ENCODE measurements at places on chromosomes 5 and 9. TPM values are rescaled to one million over a fixed set of nuclear protein-coding genes. Genes with fewer than 3 reads are reported as not detected.

DNA sequence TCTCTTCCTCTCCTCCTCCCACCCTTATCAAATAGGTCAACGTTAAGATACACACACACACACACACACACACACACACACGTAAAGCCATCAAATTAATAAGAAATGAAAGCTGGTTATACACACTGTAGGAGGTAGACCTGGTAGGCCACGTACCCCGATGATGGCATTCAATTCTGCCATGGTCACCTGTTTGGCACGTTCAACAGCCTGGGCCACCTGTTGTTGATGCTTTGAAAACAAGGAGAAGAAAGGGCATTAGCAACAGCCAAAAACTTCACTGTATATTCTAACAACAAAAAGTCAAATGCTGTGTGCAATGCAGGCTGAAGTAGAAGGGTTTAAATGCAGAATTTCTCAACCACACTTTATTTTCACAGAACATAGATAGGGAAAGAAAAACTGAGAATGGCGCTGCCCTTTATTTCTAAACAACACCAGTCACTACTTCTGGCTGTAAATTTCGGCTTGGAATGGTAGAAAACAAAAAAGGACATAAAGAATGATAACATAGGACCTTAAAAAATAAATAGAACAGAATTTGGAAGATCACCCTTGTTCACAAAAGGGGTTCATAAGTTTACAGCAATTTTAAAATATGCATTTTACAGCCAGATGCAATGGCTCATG is 37.2 kb downstream of the TLE1 start:
- H3K36me3 ChIP-seq, result peaks cover 14% of the 10 kb centered on the region
- H3K27me3 ChIP-seq, result no peaks in the 10 kb centered on the region
- peaks cover 91% of the 10 kb centered on the region for H3K4me1 ChIP-seq
- no peak for DNase-seq
- peak overlapping the region; percentile 60 for H3K27ac ChIP-seq
- H3K4me3 ChIP-seq, result no peak overlapping the region

Gene SPINK1
- total RNA-seq, result not detected

Gene PTGR1
- 21.9 TPM for total RNA-seq

GRCh38 chr9:33429256-33429985 is 18.0 kb downstream of the AQP3 start:
- DNase-seq, result no peak
- H3K4me1 ChIP-seq, result no peaks in the 10 kb centered on the region

DNA sequence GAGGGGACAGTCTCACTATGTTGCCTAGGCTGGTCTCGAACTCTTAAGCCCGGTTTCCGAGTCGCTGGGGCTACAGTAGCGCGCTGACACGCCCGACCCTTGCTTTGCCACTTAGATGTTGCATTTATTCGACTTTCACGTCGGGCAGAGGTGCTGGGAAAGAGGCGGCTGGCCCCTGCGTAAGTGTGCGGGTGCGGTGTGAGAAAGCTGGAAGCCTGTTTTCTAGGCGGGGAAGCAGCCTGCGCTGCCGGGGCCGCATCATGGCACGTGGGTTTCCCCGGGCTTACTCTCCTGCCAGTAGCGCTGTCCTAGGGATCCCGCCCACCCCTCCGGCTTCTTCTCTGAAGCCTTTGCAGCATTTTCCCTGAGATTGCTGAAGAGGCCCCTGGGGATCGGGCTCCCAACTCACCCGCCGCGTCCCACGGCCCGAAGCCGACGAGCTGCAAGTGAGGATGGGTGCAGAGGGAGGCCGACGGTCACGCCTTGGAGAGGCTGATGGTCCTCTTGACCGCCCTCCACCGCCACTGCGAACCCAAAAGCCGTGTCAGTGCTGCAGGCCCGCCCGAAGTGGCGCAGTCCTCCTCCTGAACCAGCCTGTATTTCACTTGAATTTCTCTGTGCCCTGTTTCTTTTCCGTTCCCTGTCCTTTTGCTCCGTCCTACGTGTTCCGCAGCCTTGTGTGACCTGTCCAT is 5.8 kb upstream of the TRIM41 start:
- DNase-seq, result peak; percentile 77
- no peak overlapping the region for H3K27ac ChIP-seq
- H3K36me3 ChIP-seq, result no peaks in the 10 kb centered on the region
- H3K4me3 ChIP-seq, result peak overlapping the region; percentile 63

DNA sequence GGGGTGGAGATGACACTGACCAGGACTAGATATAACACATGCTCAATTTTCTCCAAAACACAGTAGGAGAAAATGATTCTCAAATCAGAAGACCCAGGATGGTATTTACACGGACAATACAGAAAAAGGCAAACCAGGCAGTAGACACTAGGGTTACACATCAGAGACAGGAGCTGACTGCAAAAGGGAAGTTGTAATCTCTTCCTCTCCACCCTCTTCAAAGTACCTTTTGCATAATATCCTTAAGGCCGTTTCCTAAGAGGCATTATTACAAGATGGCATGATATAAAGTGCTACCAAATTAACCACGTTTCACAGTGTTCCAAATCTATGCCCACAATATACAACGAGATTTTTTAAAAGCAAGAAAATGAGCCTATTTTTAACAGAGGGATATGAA is 39.2 kb downstream of the YIPF5 start:
- H3K36me3 ChIP-seq, result no peaks in the 10 kb centered on the region
- no peaks in the 10 kb centered on the region for H3K27me3 ChIP-seq
- H3K4me1 ChIP-seq, result no peaks in the 10 kb centered on the region
- DNase-seq, result no peak

DNA sequence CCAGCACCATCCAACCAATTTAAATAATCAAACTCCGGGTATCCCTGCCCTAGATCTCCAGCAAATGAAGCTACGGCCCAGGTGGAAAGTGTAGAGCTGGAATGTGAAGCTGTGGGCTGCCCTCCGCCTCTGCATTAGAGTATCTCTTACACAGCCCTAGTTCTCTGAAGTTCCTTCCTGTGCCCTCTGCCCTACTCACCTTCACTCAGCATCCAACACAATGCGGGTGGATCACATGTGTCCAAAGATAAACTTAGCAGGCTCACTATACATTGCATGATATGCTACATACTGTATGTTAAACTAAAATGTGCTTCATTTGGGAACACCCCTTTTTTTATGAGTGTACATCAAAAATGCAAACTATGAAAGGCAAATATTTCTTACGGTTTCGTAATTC is 70.0 kb upstream of the RAD23B start:
- no peaks in the 10 kb centered on the region for H3K27me3 ChIP-seq
- no peak overlapping the region for H3K27ac ChIP-seq
- no peak for DNase-seq
- H3K36me3 ChIP-seq, result no peaks in the 10 kb centered on the region

DNA sequence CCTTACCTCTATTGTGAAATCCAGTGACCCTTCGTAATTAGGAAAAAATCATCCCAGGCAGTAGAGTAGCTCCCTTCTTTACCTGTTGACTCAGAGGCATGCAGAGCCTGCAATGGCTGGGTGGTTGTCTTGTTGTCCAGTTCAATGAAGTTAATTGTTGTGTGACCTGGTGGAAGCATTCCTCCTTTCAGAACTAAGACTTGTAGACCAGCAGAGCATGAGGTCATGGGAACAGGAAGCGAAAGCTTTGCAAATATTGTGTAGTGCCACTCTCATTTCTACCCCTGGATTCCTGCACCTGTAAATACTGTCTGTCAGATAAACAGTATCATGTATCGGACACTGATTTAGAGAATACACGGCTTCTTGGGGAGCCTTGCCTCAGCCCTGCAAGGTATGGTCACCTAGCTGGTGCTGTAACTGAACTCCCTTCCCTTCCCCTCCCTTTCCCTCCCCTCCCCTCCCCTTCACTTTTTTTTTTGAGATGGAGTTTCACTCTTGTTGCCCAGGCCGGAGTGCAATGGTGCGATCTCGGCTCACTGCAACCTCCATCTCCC is 5.7 kb upstream of the PRXL2C start:
- H3K27me3 ChIP-seq, result no peaks in the 10 kb centered on the region
- no peak overlapping the region for H3K27ac ChIP-seq
- H3K4me1 ChIP-seq, result peaks cover 2% of the 10 kb centered on the region
- no peak overlapping the region for H3K4me3 ChIP-seq
- no peaks in the 10 kb centered on the region for H3K36me3 ChIP-seq

DNA sequence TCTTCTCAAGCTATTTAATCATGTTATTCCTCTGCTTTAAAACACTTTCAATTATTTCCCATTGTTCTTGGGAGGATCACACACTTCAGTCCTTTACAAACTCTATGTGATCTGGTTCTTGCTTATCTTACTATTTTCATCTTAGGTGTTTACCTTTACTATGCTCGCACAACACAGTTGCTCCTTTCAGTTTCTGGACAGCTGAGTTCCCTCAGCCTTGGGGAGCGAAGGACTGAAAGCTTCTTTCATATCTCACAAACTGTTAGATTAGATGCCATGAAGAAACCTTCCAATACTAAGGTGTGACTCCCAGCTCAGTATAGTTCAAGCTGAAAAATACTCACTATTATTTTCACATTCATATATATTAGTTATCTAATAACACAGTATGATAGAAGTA is 117.9 kb downstream of the CDC42SE2 start:
- no peaks in the 10 kb centered on the region for H3K27me3 ChIP-seq
- no peak overlapping the region for H3K27ac ChIP-seq
- no peaks in the 10 kb centered on the region for H3K36me3 ChIP-seq
- peaks cover 14% of the 10 kb centered on the region for H3K4me1 ChIP-seq

Gene DRD1
- not detected for total RNA-seq

GRCh38 chr9:127941961-127942215 is 4.2 kb upstream of the DPM2 start:
- H3K27ac ChIP-seq, result 0 out of 2 replicates have a peak overlapping the region, but pooled peaks have one; percentile 32
- H3K27me3 ChIP-seq, result no peaks in the 10 kb centered on the region
- H3K36me3 ChIP-seq, result no peaks in the 10 kb centered on the region
- no peak for DNase-seq
- peaks cover 28% of the 10 kb centered on the region for H3K4me1 ChIP-seq

DNA sequence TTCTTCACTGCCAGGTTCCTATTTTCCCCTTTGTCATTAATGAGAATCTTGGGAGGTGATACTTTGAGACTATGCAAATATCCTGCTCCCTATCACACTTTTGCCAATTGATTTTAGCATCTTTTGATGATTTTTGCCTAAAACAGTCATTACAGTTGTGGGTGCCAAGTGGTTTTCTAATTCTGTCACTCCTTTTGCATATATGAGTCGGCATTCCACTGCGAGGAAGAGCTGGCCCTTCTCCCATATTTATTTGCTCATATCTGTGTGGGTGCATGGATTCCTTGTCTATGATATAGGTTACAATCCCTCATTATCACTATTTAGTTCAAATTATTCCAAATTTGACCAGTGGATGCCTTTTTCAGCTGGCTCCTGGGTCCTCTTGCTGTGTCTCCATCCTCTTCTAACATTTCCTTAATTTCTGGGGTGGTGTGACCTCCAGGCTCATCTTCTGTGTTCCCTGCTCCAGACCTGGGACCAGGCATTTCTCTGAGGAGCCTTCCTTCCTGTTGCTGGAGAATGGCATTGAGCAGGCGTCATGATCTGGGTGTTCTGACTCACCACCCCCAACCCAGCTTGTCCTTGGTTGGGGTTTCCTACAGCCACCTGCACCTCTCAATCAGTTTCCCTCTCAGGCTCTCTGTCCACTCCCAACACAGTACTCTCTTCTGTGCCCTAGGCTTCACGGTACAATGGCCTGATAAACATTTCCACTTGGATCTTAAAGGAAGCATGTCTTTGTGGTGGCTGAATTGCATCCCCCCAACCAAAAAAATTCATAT is 106.7 kb downstream of the NXNL2 start:
- H3K4me3 ChIP-seq, result no peak overlapping the region
- H3K27ac ChIP-seq, result no peak overlapping the region
- H3K27me3 ChIP-seq, result no peaks in the 10 kb centered on the region

GRCh38 chr5:146039420-146039819 is 66.0 kb downstream of the PLAC8L1 start:
- H3K27me3 ChIP-seq, result no peaks in the 10 kb centered on the region
- no peak overlapping the region for H3K4me3 ChIP-seq
- no peak for DNase-seq

GRCh38 chr5:20088361-20088760 is 100.4 kb upstream of the CDH18 start:
- H3K4me1 ChIP-seq, result no peaks in the 10 kb centered on the region
- no peaks in the 10 kb centered on the region for H3K27me3 ChIP-seq
- no peak for DNase-seq
- no peaks in the 10 kb centered on the region for H3K36me3 ChIP-seq
- H3K4me3 ChIP-seq, result no peak overlapping the region
- H3K27ac ChIP-seq, result no peak overlapping the region

DNA sequence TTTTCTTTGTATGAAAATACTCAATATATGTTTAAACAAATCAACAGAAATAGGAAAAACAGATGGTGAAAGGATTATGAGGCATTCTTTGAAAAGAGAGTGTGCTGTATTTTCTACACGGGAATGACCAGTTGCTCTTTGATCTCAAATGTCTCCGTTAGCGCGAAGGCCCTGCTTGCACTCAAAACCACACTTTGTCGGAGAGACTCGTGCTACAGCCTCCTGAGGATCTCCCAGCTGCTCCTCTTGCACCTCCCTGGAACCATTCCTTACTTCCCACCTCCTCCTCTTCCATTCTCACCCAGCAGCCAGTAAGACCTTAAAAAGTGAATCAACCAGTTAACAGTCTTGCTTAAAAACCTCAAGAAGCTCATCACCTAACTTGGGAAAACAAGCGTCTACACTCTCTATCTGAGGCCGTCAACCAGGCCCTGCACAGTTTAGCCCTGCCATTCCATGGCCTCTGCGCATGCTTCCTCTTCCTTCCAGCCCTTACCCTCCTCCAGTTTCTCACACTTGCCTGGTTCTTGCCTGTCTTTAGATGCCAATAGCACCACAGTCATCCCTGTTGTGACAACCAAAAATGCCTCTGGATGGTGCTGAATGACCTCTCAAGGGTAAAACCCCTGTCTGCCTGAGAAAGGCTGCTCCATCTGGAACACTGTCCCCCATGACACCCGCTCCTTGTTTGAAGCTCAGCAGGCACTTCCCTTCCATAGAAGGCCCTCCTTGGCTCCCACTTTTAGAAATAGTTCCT is 594.7 kb upstream of the WWC1 start:
- H3K36me3 ChIP-seq, result no peaks in the 10 kb centered on the region
- peaks cover 28% of the 10 kb centered on the region for H3K4me1 ChIP-seq
- no peak overlapping the region for H3K4me3 ChIP-seq
- no peak overlapping the region for H3K27ac ChIP-seq
- H3K27me3 ChIP-seq, result no peaks in the 10 kb centered on the region
- peak; percentile 26 for DNase-seq

Data from GM23338 (cell line).